ENCODE measurements at places on chromosomes 6 and 20. TPM values are rescaled to one million over a fixed set of nuclear protein-coding genes. Genes with fewer than 3 reads are reported as not detected.

DNA sequence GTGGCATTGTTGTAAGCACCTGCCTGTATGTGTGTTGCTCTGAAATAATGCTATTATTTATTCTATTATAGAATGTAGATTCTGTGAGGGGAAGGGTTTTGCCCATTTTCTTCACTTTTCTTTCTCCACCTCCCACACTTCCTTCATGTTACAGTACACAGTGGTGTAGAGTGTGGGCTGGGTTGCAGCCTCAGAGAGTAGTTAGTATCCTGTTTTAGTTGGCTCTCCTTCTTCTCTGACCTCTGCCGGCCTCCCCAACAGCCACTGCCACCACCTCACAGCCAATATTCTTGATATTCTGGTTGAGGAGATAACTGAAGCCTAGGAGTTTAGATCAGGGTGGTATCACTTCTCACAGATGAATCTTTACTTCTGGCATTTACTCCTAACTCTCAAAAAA lies 143.4 kb downstream of the BCKDHB start:
- no peak for DNase-seq

GRCh38 chr6:87213364-87213763 lies 58.0 kb downstream of the ZNF292 start:
- no peak for DNase-seq

GRCh38 chr20:45991616-45992015 lies 17.1 kb upstream of the MMP9 start:
- no peak for DNase-seq

DNA sequence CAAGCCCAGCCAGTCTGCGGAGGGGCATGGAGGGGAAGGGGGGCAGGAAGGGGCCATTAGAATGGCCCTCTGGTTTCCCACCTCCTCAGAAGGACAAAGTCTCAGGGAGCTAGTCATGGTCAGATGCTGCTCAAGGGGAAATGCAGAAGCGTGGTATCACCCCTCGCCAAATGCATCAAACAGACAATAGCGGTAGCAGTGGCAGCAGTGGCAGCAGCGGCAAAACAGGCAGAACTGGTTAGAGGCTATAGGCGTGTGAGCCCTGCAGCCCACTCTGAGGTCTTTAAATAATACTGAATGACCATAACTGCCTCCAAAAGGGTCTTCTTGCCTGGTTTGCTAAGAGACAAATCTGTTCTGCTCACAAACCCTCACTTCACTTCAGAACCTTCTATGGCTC lies 186.7 kb downstream of the TFAP2C start:
- DNase-seq, result no peak

DNA sequence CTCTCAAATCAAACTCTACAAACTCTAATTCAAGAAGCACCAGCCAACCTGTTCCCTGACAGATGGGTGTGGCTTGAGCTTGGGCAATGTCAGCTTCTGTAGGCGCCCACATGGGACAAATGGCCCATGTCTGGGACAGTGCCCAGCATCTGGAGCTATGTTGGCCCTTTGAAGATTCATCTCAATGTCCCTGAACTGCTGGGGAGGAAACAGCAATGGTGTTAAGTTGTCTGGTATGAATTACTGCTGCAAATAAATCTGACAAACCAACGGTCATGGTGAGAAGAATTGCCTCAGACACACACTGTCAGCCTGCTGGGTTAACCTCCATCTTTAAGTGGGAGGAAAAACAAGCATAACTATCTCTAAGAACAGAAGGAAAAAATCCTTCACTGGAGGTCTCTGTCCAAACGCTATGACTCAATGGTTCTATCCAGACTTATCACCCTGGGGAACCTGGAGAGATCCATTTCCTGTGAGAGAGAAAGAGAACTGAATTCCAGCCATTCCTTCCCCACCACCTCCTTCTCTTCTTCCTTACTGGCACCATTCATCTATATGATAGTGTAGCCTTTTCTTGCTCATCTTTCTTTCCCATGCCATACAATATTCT lies 274.9 kb downstream of the CDH26 start:
- no peak for DNase-seq

The XRN2 gene
- 49.4 TPM for total RNA-seq

The COL10A1 gene
- not detected for total RNA-seq

The DEFB132 gene
- 2.2 TPM for total RNA-seq

The NKAIN2 gene
- total RNA-seq, result not detected
